ENCODE measurements at places on chromosomes 3 and 15. TPM values are rescaled to one million over a fixed set of nuclear protein-coding genes. Genes with fewer than 3 reads are reported as not detected.

CNTN3 gene
- not detected for polyA plus RNA-seq

ITIH3 gene
- not detected for polyA plus RNA-seq

MCF2L2 gene
- not detected for polyA plus RNA-seq

CPN2 gene
- not detected for polyA plus RNA-seq

CASR gene
- polyA plus RNA-seq = not detected

SNX4 gene
- polyA plus RNA-seq = 28.6 TPM

TEX55 gene
- not detected for polyA plus RNA-seq

SYNPR gene
- not detected for polyA plus RNA-seq

MYLK gene
- polyA plus RNA-seq = 2.4 TPM

P2RY1 gene
- polyA plus RNA-seq = not detected

CATSPER2 gene
- polyA plus RNA-seq = 0.21 TPM

C3orf22 gene
- not detected for polyA plus RNA-seq

AP3B2 gene
- not detected for polyA plus RNA-seq

CHDH gene
- polyA plus RNA-seq = not detected

SNRPN gene
- 313 TPM for polyA plus RNA-seq

RPP25 gene
- polyA plus RNA-seq = 0.92 TPM

ANKRD34C gene
- not detected for polyA plus RNA-seq

MKRN3 gene
- polyA plus RNA-seq = 1.8 TPM

SI gene
- polyA plus RNA-seq = not detected

C3orf33 gene
- polyA plus RNA-seq = 1.6 TPM

CLN6 gene
- 5.2 TPM for polyA plus RNA-seq

ITIH4 gene
- not detected for polyA plus RNA-seq

TNFAIP8L3 gene
- polyA plus RNA-seq = not detected

LSG1 gene
- 14.6 TPM for polyA plus RNA-seq

MED12L gene
- polyA plus RNA-seq = not detected

MOBP gene
- polyA plus RNA-seq = not detected

LRRK1 gene
- 6.5 TPM for polyA plus RNA-seq

CYP19A1 gene
- not detected for polyA plus RNA-seq

HDC gene
- polyA plus RNA-seq = 0.20 TPM

KIF15 gene
- polyA plus RNA-seq = 0.42 TPM

ERICH6 gene
- polyA plus RNA-seq = not detected

LAMB2 gene
- polyA plus RNA-seq = not detected

C2CD4A gene
- polyA plus RNA-seq = not detected

TNNC1 gene
- polyA plus RNA-seq = not detected

ENTPD3 gene
- not detected for polyA plus RNA-seq

TMEM212 gene
- not detected for polyA plus RNA-seq

CIDEC gene
- not detected for polyA plus RNA-seq

CYP1A1 gene
- polyA plus RNA-seq = not detected

GOLGA6B gene
- not detected for polyA plus RNA-seq

C3orf85 gene
- polyA plus RNA-seq = not detected

KCNAB1 gene
- 0.19 TPM for polyA plus RNA-seq

GOLGA8R gene
- polyA plus RNA-seq = not detected

ISL2 gene
- polyA plus RNA-seq = not detected

NLGN1 gene
- polyA plus RNA-seq = not detected

HTR3E gene
- polyA plus RNA-seq = not detected

WHAMM gene
- polyA plus RNA-seq = 6.9 TPM

SNTN gene
- not detected for polyA plus RNA-seq

SHF gene
- polyA plus RNA-seq = 3.2 TPM

ALDH1A3 gene
- polyA plus RNA-seq = not detected
